ENCODE measurements at places on chromosomes 7 and 10.

DNA sequence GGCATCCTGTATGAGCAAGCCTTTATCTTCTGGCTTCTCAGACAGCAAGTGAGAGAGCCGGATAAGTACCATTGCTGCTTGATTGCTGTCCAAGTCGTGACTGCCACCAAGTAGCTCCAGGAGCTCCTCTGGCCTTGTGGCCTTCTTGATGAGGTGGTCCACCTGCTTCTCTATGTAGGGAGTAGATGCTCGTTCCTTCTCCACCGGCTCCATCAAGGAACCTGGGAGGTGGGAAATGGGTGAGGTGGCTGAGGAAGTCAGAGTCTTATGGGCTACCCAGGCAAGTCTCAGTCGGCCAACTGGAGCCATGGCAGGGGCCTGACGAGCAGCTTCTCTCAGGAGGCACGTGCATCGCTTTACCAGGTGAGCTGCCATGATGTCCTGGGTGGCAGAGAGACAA is 2.6 kb downstream of the TBRG4 start:
- no peak for DNase-seq

DNA sequence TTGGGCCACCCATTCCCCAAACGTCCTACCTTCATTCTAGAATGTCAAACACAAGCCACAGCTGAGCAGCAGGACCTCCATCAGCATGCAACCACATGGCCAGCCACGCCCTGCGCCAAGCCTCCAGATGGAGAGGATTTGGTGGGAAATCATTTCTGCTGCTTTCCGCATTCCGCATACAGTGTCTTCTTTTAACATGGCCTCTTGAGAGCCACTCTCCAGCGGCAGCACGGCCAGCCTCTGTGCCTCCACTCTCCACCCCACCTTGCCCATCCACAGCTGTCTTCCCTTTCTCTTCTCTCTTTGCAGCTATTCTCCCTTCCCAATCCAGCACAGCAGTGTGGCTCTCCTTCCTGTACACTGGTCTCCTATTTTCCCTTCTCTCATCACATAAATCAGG is 389.1 kb downstream of the PAXIP1 start:
- no peak for DNase-seq

DNA sequence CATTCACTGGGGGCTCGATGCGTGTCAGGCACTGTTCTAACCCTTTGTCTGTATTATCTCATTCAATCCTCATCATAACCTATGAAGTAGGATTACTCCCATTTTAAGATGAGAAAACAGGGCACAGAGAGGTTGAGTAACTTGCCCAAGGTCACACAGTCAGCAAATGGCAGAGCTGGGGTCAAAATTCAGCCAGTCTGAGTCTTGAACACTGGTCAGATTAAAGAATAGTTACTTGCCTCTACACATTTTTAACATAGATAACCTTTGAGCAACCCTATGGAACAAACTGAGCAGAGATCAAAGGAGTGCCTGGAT is 27.2 kb downstream of the INSIG1 start:
- DNase-seq, result no peak

DNA sequence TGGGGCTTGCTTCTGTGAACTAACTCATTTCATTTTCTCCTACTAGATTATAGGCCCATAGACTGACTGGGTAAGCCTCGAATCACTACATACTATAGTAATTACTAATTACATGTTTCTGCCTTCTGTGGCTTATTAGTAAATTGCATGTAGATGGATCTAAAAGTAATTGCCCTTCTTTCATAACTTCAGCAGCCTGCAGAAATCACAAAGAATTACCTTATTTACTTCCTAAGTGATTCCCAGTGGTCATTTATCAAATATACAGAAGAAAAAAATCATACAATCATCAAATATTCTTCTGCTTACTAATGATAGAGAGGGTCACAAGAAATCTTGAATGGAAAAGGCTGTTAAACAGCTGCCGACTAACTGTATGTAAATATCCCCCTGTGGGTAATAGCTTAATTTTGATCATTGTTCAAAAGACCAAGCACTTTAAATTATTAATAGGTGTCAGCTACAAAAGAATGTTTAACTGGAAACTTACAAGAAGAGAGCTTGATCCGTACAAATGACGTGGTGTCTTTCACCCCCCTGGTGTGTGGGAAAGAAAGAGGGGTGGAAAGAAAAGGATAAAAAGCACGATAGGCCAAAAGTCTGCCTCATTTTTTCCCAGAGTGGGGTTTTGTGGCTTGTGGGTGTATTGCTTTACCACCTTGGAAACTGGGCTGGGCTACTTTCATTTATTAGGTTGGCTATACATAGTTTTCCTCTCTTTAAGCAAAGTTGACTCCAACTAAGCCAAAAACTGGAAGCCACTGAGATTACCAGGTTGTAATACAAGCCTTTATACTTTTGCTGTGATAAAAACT is 361.8 kb upstream of the ZMIZ1 start:
- no peak for DNase-seq

GRCh38 chr10:6185039-6185716 is 17.6 kb upstream of the PFKFB3 start:
- DNase-seq, result no peak

- no peak for DNase-seq
These were observed 99.9 kb downstream of the CTBP2 start for GRCh38 chr10:125060482-125060825.

DNA sequence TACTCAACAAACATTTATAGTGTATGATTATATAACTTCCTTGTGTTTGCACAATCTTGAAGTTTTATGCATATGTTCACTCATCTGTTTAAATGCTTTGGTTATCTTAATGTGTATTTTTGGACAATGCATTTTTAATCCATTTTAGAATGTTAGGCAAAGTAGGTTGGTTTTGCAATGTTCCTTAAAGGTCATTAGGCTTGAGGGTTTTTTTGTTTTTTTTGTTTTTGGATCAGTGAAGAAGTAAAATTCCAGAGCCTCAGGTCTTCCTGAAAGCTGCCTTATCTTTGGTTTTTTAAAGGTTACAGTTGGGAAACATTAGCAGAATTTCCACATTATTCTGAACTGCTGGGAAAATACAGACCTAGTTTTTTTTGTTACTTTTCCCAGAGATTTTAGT is 12.8 kb downstream of the MDFIC start:
- no peak for DNase-seq

All from stimulated activated CD8-positive, alpha-beta memory T cell treated with anti-CD3 and anti-CD28 coated beads, Interleukin-15, amount 100 ng/mL, for 1 hour (primary cell).